H1 (cell line): ENCODE measurements at places on chromosomes 11 and 22. TPM values are rescaled to one million over a fixed set of nuclear protein-coding genes. Genes with fewer than 3 reads are reported as not detected.

Gene POU2AF3
- 1.2 and 1.6 TPM in 2 replicates for total RNA-seq

Gene RASGRP2
- 37.9 and 40.6 TPM in 2 replicates for total RNA-seq

Gene GLYATL2
- total RNA-seq = 0.38 and 0.69 TPM in 2 replicates

DNA sequence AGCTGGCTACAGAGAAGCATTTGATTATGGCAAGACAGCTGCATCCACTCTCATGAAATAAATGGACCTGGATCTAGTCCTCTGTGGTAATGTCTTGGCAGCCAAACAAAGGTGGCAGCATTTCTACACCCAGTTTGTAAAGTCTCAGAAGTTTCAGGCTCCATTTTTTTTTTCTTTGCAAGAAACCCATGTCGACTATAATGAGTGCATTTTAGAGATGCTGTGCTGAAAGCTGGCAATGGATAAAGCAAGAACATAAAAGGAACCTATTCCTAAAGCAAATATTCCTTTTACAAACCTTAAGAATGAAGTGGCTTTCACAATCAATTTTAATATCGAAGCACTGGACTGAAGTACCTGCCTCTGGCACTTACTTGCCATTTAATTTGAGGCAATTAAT lies 33.5 kb downstream of the THAP12 start:
- no peak for DNase-seq
- H3K36me3 ChIP-seq = no peaks in the 10 kb centered on the region
- H3K27ac ChIP-seq = no peak overlapping the region
- H3K27me3 ChIP-seq = no peaks in the 10 kb centered on the region
- no peak overlapping the region for H3K4me3 ChIP-seq

- H3K27me3 ChIP-seq = peaks cover 68% of the 10 kb centered on the region
- H3K4me3 ChIP-seq = no peak overlapping the region
- DNase-seq = no peak
- H3K36me3 ChIP-seq = no peaks in the 10 kb centered on the region
- no peaks in the 10 kb centered on the region for H3K4me1 ChIP-seq
Measured at GRCh38 chr22:22045571-22046335, 63.2 kb upstream of the TOP3B start.

GRCh38 chr11:8352103-8352875 lies 88.6 kb upstream of the LMO1 start:
- H3K27ac ChIP-seq = no peak overlapping the region
- H3K36me3 ChIP-seq = no peaks in the 10 kb centered on the region
- H3K4me1 ChIP-seq = no peaks in the 10 kb centered on the region

Gene CCDC83
- not detected in 2 replicates for total RNA-seq

- DNase-seq = no peak
- H3K4me1 ChIP-seq = peaks cover 1% of the 10 kb centered on the region
- no peaks in the 10 kb centered on the region for H3K36me3 ChIP-seq
- no peak overlapping the region for H3K4me3 ChIP-seq
- H3K27me3 ChIP-seq = no peaks in the 10 kb centered on the region
- H3K27ac ChIP-seq = no peak overlapping the region
Measured at GRCh38 chr11:125270711-125271110, 106.2 kb downstream of the PKNOX2 start.

DNA sequence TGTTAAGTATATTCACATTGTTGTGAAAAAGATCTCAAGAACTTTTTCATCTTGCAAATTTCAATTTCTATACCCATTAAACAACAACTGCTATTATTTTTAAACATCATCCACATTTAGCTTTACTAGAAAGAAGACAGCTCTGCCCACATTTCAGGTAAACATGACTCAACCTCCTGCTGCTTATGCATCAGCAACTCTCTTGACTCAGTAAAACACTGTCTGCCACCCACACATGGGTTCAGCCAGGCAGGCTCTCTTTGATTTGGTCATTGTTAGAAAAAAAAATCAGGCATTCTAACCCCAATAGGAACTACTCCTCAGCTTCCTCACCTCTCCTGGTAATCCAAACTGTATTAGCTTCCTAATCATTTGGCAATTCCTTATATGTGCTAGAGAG lies 5.1 kb upstream of the ENDOD1 start:
- no peaks in the 10 kb centered on the region for H3K4me1 ChIP-seq
- H3K36me3 ChIP-seq = no peaks in the 10 kb centered on the region
- peaks cover 10% of the 10 kb centered on the region; the same call in 1 of the 2 replicates for H3K27me3 ChIP-seq
- no peak overlapping the region for H3K4me3 ChIP-seq
- DNase-seq = no peak

Gene MRGPRE
- total RNA-seq = not detected in 2 replicates

Gene CECR2
- total RNA-seq = 123 and 131 TPM in 2 replicates

Gene CHCHD10
- total RNA-seq = 94.5 and 104 TPM in 2 replicates

DNA sequence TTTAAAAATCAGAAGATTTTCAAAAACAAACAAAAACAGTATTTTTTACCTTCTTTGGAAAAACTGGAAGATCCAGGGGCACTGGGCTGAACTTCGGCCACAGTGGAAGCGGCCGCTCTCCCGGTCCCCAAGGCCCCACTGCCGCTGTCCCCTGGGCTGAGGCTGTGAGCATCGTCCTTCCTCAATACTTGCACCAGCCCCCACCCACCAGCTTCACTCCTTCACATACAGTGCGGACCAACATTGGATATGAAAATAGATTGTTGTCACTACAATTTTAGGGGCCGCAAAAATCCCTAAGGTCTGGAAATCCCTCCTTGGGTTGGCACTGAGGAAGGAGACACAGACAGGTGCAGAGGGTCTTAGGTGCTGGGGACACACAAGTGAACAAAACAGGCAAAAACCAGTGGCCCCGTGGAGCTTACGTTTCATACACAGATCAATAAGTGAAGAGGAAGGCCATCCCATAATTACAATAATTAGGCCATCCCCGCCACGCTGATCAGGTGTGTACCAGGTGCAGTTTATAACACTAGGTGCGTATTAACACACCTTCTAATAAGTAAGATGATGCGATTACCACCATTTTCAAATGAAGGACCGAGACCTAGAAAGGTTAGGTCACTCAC lies 28.2 kb upstream of the SLC22A12 start:
- H3K4me3 ChIP-seq = no peak overlapping the region
- H3K36me3 ChIP-seq = no peaks in the 10 kb centered on the region
- no peak overlapping the region for H3K27ac ChIP-seq
- H3K27me3 ChIP-seq = no peaks in the 10 kb centered on the region
- no peak for DNase-seq
- H3K4me1 ChIP-seq = no peaks in the 10 kb centered on the region

- H3K27ac ChIP-seq = no peak overlapping the region
- H3K36me3 ChIP-seq = peaks cover 23% of the 10 kb centered on the region
- no peak for DNase-seq
- no peaks in the 10 kb centered on the region for H3K27me3 ChIP-seq
- H3K4me3 ChIP-seq = no peak overlapping the region
Measured at GRCh38 chr11:118652681-118653181, 26.7 kb downstream of the TREH start.

Gene OR51B2
- total RNA-seq = not detected in 2 replicates

- H3K4me1 ChIP-seq = no peaks in the 10 kb centered on the region
- no peaks in the 10 kb centered on the region for H3K27me3 ChIP-seq
- no peak overlapping the region for H3K27ac ChIP-seq
- H3K4me3 ChIP-seq = no peak overlapping the region
- peaks cover 9% of the 10 kb centered on the region; the same call in 1 of the 2 replicates for H3K36me3 ChIP-seq
- no peak for DNase-seq
Measured at GRCh38 chr11:65773784-65774411, 6.9 kb downstream of the AP5B1 start.

GRCh38 chr11:131889760-131890581 lies 519.6 kb downstream of the NTM start:
- no peaks in the 10 kb centered on the region for H3K36me3 ChIP-seq
- H3K27me3 ChIP-seq = no peaks in the 10 kb centered on the region
- peak overlapping the region; percentile 24 for H3K4me3 ChIP-seq

Gene HTR3A
- total RNA-seq = 6.5 and 7.5 TPM in 2 replicates

- no peaks in the 10 kb centered on the region for H3K4me1 ChIP-seq
- no peak overlapping the region for H3K27ac ChIP-seq
- no peaks in the 10 kb centered on the region for H3K27me3 ChIP-seq
- H3K4me3 ChIP-seq = no peak overlapping the region
- peaks cover 53% of the 10 kb centered on the region for H3K36me3 ChIP-seq
Measured at GRCh38 chr11:126197277-126197939, 14.0 kb downstream of the RPUSD4 start.

Gene SCGB2A2
- total RNA-seq = not detected in 2 replicates

- H3K4me1 ChIP-seq = peaks cover 17% of the 10 kb centered on the region
- H3K4me3 ChIP-seq = no peak overlapping the region
- no peak overlapping the region for H3K27ac ChIP-seq
- H3K27me3 ChIP-seq = no peaks in the 10 kb centered on the region; the same call in 1 of the 2 replicates
- DNase-seq = no peak
Measured at GRCh38 chr11:79481795-79482194, 41.0 kb upstream of the TENM4 start.

DNA sequence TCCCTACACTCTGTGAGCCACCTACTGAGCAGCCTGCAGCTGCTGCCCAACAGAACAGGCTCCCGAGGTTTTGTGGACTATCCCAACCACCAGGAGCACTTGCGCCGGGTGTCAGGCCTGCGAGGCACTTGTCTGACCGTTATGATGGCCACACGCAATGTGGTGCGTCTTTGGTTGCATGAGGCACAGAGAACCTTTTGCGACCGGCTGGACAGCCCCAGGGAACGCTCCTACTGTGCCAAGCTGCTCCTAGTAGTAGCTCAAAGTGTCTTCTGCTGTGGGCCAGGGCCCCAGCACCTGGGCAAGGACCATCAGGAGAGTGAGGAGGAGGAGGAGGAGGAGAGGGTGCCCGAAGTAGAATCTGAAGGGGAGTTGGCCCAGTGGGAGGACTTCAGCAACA lies 46.4 kb downstream of the RRP8 start:
- H3K27ac ChIP-seq = no peak overlapping the region
- H3K4me1 ChIP-seq = no peaks in the 10 kb centered on the region
- no peaks in the 10 kb centered on the region for H3K27me3 ChIP-seq

Gene INSC
- 0.44 and 0.58 TPM in 2 replicates for total RNA-seq
